ENCODE measurements at places on chromosomes 7 and 10. TPM values are rescaled to one million over a fixed set of nuclear protein-coding genes. Genes with fewer than 3 reads are reported as not detected.

Gene PHYHIPL
- not detected for total RNA-seq

Gene ACHE
- total RNA-seq = 0.15 TPM

Gene IFIT2
- 0.97 TPM for total RNA-seq

Gene BTBD16
- not detected for total RNA-seq

Gene AKR1C3
- 47.7 TPM for total RNA-seq

Gene USP54
- total RNA-seq = 7.8 TPM

Gene ZNF239
- 0.91 TPM for total RNA-seq

Gene EPO
- not detected for total RNA-seq
